Activated CD4-positive, alpha-beta T cell treated with anti-CD3 and anti-CD28 coated beads for 48 hours (primary cell): ENCODE measurements at places on chromosomes 3 and 15.

DNA sequence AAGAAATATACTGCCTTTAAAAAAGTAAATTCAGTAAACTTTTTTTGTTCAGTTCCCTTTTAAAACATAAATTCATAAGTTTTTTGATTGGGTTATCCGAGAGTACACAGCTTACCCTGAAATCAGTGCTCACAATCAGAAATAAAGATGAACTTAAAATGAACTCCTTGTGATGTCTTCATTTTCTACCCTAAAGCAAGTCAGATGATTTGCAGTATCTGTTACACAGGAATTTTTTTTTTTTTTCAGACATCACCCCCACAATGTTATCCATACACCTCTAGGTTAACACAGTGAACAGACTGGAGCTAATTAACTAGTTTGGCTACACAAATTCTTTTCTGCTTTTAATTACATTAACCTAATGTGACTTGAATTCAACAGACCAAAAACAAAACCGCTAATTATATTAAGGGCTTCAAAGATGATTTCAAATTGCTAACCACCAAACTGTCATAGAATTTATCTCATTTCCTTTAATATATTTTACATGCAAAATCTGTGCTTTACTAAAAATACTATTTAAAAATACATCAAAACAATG lies 1042.0 kb downstream of the ROBO1 start:
- no peak for DNase-seq

- DNase-seq, result peak; percentile 3
Observed at GRCh38 chr3:19885468-19885867, 48.5 kb downstream of the EFHB start.

DNA sequence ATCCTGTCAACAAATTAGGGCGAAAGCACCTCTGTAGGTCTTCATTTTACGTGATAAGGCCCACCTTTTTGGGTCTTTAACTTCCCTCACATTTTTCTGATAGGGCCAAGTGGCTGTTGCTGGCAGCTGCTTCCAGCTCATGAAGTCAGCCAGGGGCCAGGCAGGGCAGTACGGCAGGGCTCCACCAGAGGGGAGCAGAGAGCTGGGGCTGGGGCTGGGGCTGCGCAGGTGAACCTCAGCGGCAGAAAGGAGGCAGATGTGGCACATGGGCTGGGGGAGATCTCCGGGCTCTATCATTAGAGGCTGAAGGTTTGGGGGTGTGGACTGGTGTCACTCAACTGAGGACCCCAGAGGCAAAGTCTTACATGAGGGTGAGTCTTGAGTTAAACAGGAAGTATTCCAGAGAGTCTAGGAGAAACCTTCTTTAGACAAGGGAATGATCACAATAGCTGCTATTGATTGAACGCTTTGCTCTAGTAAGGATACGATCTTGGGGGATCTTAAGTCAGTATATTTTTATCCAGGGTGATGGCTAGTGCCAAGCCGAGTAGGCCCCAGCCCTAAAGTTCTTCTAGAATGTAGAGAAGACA lies 62.8 kb upstream of the MEX3B start:
- peak; percentile 84 for DNase-seq

GRCh38 chr15:40313531-40314398 lies 6.0 kb upstream of the PLCB2 start:
- peak; percentile 41 for DNase-seq

GRCh38 chr3:128714887-128715491 lies 11.0 kb upstream of the RAB7A start:
- peak; percentile 37 for DNase-seq

GRCh38 chr3:45864760-45865519 lies 21.4 kb upstream of the CCR9 start:
- peak; percentile 51 for DNase-seq

GRCh38 chr3:55180161-55180560 lies 252.3 kb upstream of the LRTM1 start:
- DNase-seq, result no peak

GRCh38 chr3:169264711-169265110 lies 398.8 kb downstream of the MECOM start:
- no peak for DNase-seq

- peak; percentile 83 for DNase-seq
Observed at GRCh38 chr3:13346481-13347389, 73.4 kb downstream of the NUP210 start.

- DNase-seq, result no peak
Observed at GRCh38 chr3:180922242-180922641, 9.8 kb downstream of the FXR1 start.

GRCh38 chr3:78610462-78611125 lies 1157.2 kb downstream of the ROBO1 start:
- DNase-seq, result no peak

- DNase-seq, result no peak
Observed at GRCh38 chr15:60535743-60536142, 56.8 kb upstream of the ICE2 start.

GRCh38 chr15:68271854-68272471 lies 5.6 kb upstream of the FEM1B start:
- no peak for DNase-seq

- no peak for DNase-seq
Observed at GRCh38 chr3:68988740-68989139, 24.7 kb downstream of the EOGT start.

DNA sequence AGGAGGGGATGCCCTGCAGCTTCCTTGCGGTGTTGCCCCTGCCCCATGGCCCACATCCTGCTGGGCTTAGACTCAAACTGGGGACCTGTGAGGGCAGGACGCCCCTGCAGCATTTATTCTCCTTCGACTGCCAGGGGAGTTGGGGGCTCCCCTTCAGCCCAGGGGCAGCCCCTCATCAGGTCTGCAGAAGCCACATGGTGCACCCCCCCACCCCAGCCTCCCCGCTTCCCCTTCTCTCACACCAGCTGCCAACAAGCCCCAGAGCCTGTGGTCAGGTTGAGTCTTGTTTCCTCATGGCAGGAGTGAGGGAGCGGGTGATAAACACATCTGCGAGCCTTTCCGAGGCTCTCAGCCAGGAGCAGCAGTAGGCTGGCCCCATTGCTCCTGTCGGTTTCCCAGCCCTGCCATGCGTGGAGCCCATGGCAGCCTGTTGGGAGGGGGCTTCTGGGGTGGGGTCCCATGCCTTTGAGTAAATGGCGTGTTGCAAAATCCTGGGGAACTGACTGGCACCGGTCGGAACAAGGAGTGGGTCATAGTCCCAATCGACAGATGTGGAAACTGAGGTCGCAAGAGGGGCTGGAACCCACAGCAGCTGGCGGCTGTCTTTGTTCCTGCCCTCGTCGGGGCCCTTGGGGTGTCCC lies 27.8 kb downstream of the WNT7A start:
- no peak for DNase-seq

- no peak for DNase-seq
Observed at GRCh38 chr15:83569341-83569740, 84.6 kb upstream of the ADAMTSL3 start.

DNA sequence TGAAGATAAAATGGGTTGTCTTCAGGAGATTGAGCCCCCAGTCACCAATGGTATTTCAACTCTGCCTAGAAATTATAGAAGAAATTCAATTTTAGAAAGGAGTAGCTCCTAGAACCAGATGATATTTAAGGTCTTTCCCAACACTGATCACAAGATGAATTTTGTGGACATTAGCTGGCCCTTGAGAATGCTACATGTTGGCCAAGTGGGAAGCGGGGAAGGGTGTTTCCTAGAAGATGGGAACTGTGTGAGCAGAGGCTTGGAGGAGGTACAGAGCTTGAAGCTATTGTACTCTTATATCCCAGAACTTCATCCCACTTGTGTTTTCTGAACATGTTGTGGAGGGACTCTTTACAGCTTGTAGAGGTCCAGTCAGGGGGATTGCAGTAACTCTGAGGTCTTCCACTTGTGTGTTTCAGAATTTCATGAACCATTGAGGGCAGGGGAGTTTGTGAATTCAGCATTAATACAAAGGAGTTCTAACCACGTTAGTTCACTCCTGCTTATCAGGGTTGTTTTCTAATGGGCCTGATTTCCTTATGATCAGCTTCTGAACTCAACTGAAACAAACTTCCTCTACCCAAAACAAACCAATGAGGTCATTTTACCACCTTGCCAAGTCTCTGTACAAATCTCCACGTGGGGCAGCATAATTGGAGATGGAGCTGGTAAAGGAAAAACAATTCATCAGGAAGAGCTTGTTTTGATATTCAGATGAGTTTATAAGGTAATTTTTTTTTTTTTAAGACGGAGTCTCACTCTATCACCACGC lies 152.6 kb upstream of the TPM1 start:
- DNase-seq, result no peak

- DNase-seq, result no peak
Observed at GRCh38 chr15:60184579-60184978, 180.5 kb downstream of the FOXB1 start.
